M059J (cell line): ENCODE measurements at places on chromosomes 11 and 22. TPM values are rescaled to one million over a fixed set of nuclear protein-coding genes. Genes with fewer than 3 reads are reported as not detected.

SMCO4 gene
- 33.0 and 46.2 TPM in 2 replicates for total RNA-seq

LRP5 gene
- total RNA-seq, result 10.1 and 19.7 TPM in 2 replicates

USH1C gene
- not detected in 2 replicates for total RNA-seq

CHRDL2 gene
- total RNA-seq, result not detected in 2 replicates

SMIM35 gene
- not detected in 2 replicates for total RNA-seq

KCNA4 gene
- not detected in 2 replicates for total RNA-seq

DNA sequence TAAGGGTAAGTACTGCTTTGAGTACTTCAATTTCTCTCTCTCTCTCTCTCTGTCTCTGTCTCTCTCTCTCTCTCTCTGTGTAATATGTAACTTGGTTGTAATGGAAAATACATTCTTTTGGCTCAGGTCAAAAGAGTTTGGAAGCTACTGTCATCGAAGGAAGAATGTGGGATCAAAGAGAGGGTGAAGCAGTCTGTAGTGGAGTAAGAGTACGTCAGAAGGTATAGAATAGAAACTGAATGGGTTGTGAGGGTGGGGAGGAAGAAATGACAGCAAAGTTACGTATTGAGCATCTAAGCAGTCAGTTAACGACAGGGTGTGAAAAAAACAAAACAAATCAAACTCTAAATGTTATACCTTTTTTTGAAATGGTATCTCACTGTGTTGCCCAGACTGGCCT lies 10.0 kb downstream of the NCAM1 start:
- no peak for DNase-seq

GRCh38 chr11:110251836-110252235 lies 44.6 kb downstream of the RDX start:
- peak; percentile 95 for DNase-seq

- DNase-seq, result no peak
Observed at GRCh38 chr11:69830086-69830485, 10.9 kb upstream of the FGF3 start.

- DNase-seq, result peak; percentile 97
Observed at GRCh38 chr22:36461665-36462649, 19.5 kb downstream of the TXN2 start.

DNA sequence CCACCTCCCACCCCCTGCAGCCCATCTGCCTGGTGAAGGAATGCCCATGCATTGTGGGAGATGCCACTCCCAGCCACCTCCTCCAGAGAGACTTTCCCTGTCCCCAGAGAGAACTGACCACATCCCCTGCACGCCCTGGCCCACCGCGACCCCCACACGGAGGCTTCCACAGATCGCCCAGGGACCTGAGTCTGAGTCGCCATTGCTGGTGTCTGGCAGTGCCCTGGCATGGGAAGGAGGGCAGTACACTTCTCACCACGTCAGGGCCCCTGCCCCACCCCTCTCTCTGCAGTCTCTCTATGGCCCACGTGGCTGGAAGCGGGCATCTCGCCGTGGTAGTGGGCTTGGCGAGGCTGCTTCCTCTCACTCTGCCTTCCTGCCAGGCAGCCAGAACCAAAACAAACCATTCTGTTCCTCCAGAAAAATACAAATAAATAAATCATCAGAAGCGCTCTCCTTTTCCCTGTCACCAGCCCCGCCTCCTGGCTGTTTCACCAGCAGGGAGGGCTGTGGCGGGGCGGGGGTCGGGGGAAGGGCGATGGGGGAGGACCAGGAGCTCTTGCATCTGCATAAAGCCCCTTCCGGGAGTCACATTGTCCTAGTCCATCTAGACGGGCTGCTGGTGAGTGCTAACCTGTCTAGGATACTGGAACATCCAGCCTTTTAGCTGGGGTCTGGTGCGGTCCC lies 20.9 kb downstream of the SHISAL1 start:
- DNase-seq, result no peak

DNA sequence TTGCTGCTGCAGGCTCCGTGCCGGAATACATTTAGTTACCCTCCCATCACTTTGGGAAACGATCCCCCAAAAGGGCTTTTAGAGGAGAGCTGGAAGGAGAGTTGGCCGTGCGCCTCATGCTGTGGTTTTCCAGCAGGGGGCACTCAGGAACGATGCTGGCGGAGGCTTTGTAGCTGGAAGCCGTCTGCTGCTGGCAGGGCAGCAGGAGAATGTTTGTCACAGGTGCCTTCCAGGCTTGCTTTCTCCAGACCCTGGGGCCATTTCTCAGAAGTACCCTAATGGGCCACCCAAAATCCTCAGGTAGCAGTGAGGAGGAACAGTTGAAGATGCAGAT lies 30.0 kb upstream of the CABP7 start:
- DNase-seq, result no peak

DNA sequence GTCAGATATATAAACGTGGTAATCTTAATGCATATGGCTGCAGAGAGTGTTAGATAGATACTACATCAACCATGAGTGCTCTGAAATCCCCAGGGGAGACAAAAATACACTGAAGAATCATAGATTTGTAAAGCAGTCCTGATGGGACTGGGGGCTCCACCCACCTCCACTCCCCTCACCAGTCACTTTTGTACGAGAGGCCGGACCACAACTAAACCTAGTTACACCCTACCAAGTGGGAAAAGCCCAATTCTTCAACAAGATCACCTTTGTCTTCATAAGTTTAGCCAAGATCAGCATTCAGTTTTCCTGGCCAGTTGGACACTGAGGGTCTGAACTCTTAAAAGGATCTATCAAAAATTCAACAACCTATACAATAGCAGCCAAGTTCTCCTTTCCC lies 1.5 kb downstream of the SF1 start:
- DNase-seq, result no peak

- DNase-seq, result peak; percentile 79
Observed at GRCh38 chr22:41367039-41367679, 14.6 kb upstream of the TEF start.

- peak; percentile 89 for DNase-seq
Observed at GRCh38 chr11:10405865-10406592, 49.0 kb upstream of the AMPD3 start.

- no peak for DNase-seq
Observed at GRCh38 chr11:134267461-134267860, 8.7 kb upstream of the GLB1L3 start.

DNA sequence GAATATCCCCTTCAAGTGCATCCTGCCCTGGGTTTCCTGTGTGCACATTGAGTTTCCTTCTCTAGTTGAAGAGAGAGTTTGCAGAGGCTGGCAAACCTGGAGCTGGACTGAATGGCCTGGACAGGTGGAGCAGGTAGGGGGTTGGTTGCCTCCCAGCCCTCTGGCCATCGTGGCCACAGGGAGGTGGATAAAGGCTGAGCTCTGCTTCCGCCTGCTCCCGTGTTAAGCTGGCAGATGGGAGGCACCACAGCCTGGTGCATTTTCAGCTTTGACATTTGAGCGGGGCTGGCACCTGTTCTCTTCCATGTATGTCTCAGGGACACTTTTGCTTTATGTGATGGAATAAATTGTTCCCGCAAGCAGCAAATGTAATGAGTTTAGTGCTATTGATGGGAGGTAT lies 11.1 kb downstream of the MICAL2 start:
- DNase-seq, result no peak

GRCh38 chr11:12397931-12398334 lies 20.6 kb downstream of the PARVA start:
- peak; percentile 96 for DNase-seq

- peak; percentile 81 for DNase-seq
Observed at GRCh38 chr11:38476808-38477575, 1879.0 kb upstream of the RAG2 start.

- peak; percentile 87 for DNase-seq
Observed at GRCh38 chr22:39954584-39955055, 5.6 kb upstream of the TMA7B start.

DNA sequence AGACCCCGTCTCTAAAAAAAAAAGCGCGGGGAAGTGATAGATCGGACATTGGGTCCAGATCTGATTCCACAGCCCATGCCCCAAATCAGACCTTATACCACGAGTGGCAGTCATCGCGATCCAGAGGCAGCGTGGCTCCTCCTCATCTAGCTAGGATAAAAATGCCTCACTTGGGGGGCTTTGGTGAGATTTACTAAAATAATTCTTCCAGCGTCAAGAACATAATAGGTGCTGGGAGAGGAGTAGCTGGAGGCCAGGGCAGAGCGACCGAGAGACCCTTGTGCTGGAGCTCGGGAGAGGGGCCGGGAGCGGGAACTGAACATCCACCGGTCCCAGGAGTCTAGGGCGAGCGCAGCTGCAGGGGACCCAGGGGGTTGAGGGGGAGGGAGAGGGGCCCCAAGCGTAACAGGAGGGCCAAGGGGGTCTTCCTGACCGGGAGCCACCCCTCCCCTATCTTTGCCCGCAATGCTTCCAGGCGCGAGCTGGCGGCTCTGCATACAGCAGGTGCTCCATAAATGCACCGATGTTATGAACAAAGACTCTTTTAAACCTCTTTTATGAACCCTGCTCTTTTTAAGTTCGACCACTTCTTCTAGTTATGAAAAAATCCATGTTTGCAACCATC lies 823 bp upstream of the CPT1A start:
- DNase-seq, result no peak

GRCh38 chr11:83070731-83071566 lies 748 bp downstream of the RAB30 start:
- peak; percentile 46 for DNase-seq

GRCh38 chr11:67289651-67290479 lies 762 bp downstream of the ANKRD13D start:
- no peak for DNase-seq

DNA sequence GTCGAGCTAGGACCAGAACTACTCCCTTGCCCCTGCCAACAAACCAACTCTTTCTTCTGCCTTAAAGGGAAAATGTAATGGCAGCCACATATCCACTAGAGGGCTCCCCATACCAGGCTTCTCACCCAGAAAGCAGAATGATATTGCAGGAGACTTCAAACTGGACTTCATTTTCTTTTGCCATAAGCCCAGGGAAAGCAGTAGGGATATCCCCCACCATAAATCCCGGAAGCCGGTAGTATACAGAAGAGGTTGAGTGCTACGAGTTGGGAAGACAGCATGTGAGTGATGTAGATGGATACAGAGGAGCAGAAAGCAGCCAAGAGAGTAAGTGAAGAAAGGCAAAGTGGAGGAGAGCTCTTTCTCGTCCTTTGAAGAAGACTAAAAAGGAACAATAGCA lies 12.1 kb downstream of the PLAAT5 start:
- DNase-seq, result peak; percentile 70

GRCh38 chr11:47175746-47176327 lies 842 bp downstream of the ARFGAP2 start:
- no peak for DNase-seq
